ENCODE measurements at places on chromosomes 2 and 18. TPM values are rescaled to one million over a fixed set of nuclear protein-coding genes. Genes with fewer than 3 reads are reported as not detected.

The CKAP2L gene
- total RNA-seq, result 3.3 TPM

The SCN7A gene
- 0.32 TPM for total RNA-seq

The VAMP8 gene
- 0.78 TPM for total RNA-seq

The ADGRF3 gene
- 0.54 TPM for total RNA-seq

The FBLN7 gene
- 0.20 TPM for total RNA-seq

The IL1R1 gene
- total RNA-seq, result 0.17 TPM

The TGFA gene
- 4.7 TPM for total RNA-seq

The ENOSF1 gene
- 9.7 TPM for total RNA-seq

DNA sequence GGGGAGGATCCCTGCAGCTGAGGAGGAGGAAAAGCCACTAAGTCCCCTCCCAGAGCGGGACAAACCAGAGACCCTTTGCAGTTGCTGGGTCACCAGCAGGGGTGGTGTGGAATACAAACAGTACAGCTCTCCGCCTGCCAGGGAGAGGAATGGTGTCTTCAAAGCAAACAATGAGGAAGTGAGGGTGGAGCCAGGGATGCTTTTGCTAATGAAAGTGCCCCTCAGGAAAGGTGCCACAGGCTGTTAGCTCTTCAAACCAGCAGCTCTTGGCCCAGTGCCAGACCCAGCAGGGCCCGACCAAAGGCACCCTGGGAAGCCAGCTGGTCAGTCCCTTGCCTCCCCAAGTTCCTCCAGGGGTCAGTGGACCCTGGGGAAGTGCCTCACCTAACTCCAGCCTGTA is 102.8 kb downstream of the HIBCH start:
- peak; percentile 21 for DNase-seq

GRCh38 chr18:6628187-6628586 is 101.3 kb upstream of the ARHGAP28 start:
- no peak for DNase-seq

DNA sequence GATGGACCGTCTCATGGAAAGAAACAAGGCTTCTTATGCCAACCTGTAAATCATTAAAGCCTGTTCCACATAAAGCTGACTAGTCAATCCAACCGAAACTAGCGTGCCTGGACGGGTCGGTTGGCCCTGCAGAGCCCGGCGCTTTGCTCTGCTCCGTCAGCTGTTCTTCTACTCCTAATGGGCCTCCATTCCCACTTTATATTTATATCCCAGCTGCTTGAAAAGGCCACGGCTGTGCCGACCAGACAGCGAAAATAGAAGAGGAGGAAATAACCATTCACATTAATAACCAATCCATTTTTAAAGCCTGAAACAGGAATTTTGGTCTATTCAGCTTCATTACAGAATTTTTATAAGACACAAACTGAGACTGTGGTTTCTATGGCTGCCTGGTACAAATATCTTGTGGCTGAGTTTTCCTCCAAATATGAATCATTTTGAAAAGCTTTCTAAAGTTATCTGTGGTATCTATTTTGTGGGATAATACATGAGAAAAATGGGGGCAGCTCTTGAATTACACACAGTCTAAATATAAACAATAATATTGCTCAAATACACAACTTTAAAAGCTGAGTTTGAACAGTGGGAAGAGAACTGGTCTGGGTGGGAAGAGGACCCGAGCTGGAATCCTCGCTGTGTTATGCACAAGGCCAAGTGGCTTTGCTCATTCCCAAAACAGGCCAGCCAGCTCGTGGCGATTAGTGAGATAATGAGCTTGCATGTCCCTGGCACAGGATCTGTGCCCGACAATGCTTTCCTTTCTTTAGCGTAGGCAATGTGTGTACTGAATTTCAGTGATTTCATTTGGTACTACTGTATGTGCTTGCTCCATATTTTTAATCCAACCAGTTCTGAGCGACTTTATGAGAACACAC is 10.5 kb upstream of the FAM124B start:
- no peak for DNase-seq

GRCh38 chr2:115162494-115163293 is 720.3 kb downstream of the DPP10 start:
- DNase-seq, result peak; percentile 59

GRCh38 chr18:730692-731091 is 18.3 kb upstream of the ENOSF1 start:
- no peak for DNase-seq

DNA sequence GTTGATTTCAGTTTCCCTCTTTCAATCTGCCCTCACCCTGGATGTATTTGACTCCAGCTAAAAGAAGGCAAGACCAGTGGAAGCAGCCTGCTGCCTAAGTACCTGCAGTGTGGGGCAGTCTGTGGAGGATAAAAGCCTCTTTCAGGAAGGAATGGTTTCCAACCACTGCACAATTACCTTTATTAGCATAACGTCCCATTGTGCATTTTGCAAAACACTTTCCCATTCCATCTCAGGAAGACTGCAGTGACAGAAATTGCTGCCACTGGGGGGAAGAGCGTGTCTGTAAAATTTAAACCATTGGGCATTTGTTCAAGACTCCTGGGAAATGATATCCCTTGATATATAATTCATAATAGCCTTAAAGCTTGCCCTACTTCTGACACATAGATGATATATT is 26.2 kb downstream of the CYRIA start:
- DNase-seq, result no peak

DNA sequence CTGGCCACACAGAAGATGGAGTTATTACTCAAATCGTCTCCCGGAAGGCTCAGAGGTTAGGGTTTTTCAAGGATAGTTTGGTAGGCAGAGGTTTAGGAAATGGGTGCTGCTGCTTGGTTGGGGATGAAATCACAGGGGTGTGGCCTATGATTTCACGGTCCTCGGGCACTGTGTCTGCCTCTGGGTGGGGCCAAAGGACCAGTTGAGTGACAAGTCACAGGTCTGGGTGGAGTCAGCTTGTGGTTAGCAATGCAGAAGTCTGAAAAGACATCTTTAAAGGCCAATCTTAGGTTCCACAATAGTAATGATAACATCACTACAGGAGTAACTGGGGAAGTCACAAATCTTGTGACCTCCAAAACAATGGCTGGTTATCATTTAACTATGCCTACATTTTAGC is 387.8 kb downstream of the ZNF521 start:
- DNase-seq, result no peak

DNA sequence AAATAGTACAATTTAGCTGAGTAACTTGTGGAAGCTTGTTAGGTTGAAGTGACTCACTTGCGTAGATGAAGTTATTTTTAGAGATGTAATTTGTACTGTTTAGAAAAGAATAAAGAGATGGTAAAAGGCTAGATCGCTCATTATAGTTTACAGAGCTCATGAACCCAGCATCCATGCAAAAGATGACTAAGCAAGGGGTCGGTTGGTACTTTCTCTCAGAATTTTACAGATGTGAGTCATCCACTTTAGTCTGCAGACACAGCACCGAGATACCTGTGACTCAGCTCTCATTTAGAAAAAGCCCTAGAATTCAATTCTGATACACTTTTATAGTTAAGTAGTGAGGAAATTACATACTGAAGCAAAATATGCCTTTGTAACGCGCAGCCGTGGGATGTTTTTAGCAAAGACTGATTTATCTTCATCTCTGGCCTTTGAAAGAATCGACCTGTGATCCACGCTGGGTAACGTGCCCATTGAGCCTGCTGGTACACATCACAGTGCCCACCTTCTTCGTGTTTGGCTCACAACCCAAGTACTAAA is 116.5 kb upstream of the FOSL2 start:
- DNase-seq, result no peak

GRCh38 chr2:239466061-239466754 is 65.4 kb upstream of the HDAC4 start:
- no peak for DNase-seq

DNA sequence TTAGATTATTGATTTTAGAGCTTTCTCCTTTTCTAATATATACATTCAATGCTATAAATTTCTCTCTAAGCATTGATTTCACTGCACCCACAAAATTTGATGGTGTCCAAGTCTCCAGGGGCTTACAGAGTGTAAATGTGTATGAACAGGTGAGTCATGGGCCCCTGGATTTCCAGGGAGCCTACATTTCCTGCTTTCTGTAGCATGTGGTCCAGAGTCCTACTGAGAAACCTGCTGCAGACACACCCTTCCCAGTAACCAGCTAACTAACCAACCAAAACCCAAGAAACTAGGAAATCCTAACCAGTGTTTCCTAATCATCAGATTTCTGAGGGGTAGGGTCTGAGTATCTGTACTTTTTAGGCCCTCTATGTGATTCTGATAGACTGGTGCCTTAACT is 39.5 kb upstream of the TANC1 start:
- no peak for DNase-seq

DNA sequence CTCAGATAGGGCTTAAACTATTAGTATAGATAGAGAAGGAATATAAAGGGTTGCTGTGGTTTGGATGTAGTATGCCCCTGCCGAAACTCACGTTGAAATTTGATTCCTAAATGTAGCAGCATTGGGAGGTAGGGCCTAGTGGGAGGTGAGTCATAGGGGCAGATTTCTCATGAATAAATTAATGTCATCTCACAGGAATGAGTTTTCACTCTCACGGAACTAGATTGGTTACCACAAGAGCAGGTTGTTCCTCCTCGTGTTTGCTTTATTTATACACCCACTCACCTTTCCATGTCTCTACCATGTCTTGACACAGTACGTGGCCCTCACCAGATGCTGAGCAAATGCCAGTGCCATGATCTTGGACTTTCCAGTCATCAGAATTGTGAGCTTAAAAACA is 218.2 kb downstream of the RBM43 start:
- DNase-seq, result no peak

GRCh38 chr18:58313491-58314032 is 269.5 kb downstream of the NEDD4L start:
- DNase-seq, result no peak

- DNase-seq, result no peak
These were observed 26.0 kb upstream of the ATOH8 start for GRCh38 chr2:85727798-85728197.

GRCh38 chr2:161243905-161244304 is 64.3 kb upstream of the PSMD14 start:
- no peak for DNase-seq

- DNase-seq, result no peak
These were observed 780.0 kb downstream of the CNTNAP5 start for GRCh38 chr2:124805060-124805459.

DNA sequence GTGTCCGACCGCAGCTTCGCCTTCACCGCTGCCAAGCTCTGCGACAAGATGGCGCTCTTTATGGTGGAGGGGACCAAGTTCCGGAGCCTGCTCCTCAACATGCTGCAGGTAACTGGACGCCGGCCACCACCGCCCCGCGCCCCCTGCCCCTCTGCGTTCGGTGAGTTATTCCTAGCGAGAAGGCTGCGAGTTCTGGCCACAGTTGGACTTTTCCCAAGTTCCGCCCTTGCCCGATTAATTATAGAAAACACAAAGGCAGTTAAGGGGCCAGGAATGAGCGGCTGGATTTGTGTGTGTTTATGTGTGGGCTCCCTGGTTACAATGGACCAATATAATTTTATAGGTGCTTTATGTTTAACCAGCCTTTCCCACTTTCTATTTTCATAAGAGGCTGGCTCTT is 189.2 kb downstream of the SMAD7 start:
- no peak for DNase-seq

DNA sequence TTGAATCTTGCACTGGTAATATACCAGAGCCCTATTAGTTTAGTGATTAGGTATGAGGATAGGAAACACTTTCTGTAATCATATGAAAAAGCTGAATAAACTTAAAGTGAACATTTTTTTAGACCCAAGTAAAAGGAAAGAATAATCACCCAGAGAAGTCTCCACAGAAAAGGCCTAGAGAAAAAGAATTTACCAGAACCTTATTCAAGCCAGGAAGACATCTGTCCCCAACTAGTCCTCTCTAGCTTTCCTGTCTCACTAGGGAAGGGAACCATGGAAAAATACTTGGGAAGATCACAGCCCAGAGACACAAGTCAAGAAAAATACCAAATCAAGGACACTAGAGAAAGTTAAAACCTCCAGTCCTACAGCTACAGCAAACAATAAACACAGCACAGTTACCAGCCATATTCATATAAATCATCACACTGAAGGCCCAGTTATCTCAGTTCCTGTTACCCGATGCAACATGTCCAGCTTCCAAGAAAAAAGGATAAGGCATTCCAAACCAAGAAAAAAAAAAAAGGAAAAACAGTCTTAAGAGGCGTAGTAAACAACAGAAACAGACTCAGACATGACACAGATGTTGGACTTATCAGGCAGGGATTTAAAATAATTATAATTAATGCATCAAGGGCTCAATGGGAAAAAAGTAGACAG is 461.5 kb downstream of the IRS1 start:
- no peak for DNase-seq

GRCh38 chr2:217953011-217953481 is 49.7 kb downstream of the TNS1 start:
- no peak for DNase-seq

- DNase-seq, result no peak
These were observed 37.8 kb upstream of the TNP1 start for GRCh38 chr2:216897561-216898203.

GRCh38 chr2:109609352-109610024 is 4.3 kb downstream of the SEPTIN10 start:
- DNase-seq, result no peak
